Caco-2 (cell line): ENCODE measurements at places on chromosomes 3 and 15.

GRCh38 chr3:150905339-150905738 lies at the start of gene MINDY4B:
Gene MINDY4B (minus strand): TSS chr3:150905439. CDS start chr3:150905439, 0 bp downstream.
- no peak for DNase-seq

- DNase-seq, result peak; percentile 25
Observed at GRCh38 chr15:25508369-25509002, 69.7 kb upstream of the UBE3A start.

GRCh38 chr15:66675446-66675845 lies 26.6 kb upstream of the SMAD6 start:
- DNase-seq, result no peak

DNA sequence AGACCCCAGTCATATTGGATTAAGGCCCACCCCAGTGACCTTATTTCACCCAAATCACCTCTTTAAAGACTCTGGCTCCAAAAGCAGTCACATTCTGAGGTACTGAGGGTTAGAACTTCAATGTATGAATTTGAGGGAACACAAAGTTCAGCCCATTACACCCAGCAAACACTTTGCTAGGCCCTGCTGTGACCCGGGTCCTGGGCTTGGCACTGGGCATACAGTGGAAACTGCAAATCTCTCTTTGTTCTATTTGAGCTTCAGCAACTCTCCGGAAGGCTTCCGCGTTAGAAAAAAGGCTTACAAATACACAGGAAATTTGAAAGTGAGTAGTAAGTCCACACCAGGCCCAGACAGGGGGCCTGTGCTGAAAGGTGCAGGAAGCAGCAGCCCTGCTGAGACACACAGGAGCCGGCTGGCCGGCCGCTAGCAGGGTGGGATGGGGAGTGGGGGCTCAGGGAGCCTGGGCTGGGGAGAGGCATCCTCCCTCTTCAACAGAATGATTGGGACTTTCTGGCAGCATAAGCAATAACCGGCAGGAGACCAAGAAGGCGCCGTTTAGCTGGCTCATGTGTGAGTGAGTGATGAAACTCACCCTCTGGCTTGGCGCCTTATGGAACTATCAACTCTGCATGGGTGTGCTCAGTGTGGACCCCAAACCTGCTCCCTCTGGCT lies 13.0 kb downstream of the LIPC start:
- DNase-seq, result no peak

DNA sequence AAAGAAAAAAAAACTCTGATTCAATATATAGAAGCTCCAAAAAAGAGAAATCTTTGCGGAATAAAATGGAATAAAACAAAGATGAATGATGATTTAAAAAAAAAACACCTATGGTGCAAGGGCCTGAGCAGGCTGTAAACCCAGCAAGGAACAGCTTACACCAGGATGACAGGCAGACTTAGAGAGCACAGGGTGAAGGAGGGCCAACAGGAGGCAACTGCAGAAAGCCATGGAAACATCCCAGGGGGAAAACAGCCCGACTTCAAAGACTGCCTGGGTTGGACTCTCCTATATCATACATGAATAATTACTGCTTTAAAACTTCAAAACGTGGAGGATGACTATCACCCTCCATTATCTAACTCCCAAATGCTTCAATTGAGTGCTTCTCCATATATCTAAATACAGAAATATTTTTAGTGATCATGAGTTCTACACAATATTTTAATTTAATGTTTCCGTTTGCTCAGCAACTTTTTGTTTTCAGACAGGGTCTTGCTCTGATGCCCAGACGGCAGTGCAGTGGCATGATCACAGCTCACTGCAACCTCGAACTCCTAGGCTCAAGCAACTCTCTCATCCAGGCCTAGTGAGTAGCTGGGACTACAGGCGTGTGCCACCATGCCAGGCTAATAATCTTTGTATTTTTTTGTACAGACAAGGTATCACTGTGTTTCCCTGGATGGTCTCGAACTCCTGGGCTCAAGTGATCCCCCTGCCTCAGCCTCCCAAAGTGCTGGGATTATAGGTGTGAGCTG lies 456.2 kb downstream of the TBL1XR1 start:
- no peak for DNase-seq

DNA sequence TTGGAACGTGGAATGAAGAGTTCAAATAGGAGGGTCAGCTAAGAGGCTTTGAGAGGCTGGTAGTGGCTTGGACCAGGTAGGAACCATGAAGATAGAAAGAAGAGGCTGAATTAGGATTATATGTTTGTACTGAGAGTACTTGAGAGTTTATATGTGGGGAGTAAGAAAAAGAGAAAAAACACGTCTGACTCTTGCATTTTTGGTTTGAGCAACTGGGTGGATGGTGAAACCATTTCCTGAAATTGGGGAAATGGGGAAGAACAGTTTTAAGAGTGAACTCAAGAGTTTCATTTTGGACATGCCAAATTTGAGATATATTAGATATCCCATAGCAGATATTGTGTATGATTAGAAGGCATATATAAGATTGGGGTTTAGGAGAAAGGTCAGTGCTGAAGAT lies 92.9 kb upstream of the TNIK start:
- DNase-seq, result no peak

DNA sequence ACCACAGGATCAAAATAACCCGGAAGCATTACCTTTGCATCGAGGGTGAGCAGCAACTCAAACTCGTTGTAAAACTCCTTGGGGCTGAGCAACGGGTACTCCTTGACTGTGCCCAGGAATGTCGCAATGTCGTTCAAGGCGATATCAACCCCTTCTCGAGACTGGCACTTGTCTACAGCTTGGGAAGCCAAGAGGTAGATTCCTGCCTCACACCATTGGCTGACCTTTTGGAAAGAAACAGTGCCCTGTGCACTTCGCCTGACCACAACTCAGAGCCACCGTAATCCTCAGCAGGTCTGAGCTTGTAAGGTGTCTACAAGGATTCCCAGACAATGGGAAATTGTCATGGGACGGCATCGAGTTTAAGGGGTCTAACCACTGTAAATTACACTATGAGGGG lies 43.9 kb downstream of the B3GNT5 start:
- DNase-seq, result no peak

DNA sequence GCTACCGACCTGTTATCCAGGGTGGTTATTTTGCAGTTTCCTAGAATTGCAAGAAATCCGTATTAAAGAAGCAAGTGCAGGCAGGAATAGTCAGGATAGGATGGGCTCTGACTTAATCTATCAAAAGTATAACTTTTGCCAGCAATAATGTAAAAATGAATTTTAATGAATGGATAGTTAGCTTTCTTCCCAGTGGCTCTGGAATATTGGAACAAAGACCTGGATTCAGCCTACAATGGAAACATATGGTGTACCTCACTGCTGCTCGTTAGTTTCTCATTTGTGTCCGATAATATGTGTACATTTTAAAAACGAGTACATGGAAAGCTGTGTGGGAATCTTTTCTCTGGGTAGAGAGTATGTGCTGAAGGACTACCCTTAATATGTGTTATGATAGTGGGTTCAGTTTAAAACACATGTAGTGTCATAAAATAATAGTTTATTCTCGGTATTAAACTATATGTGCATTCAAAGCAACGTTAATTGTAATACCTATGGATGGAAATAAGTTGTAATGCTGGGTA lies 805 bp downstream of the SERPINI1 start:
- no peak for DNase-seq

DNA sequence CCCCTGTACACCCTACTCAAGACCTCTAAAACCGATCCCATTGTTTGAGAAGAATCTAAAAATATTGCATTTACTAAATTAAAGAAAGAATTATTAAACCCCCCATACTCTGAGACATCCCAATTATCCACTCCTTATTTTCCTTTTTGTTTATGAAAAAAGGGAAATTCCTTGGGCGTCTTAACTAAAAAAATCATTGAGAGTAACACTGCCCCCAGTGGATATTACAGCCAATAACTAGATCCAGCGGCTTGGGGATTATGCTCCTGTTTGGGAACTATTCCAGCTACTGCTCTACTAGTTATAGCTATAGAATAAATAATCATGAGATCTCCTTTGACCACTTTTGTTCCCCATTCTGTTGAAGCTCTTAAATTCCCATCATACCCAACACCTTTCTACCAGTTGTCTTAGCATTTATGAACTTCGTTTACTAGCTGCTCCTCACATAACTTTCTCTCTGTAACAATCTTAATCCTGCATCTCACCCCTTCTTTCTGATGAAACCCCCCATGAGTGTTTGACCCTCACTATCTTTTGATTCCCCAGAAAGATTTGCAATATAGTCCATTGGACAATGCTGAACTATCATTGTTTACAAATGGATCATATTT lies 12.7 kb upstream of the CFAP91 start:
- no peak for DNase-seq

GRCh38 chr3:33915796-33916546 lies 117.5 kb downstream of the PDCD6IP start:
- DNase-seq, result no peak

- DNase-seq, result no peak
Observed at GRCh38 chr15:60548101-60548500, 69.2 kb upstream of the ICE2 start.

GRCh38 chr15:71812966-71813722 lies 2.8 kb downstream of the NR2E3 start:
- no peak for DNase-seq

- DNase-seq, result peak; percentile 15
Observed at GRCh38 chr3:126340943-126341754, 16.1 kb downstream of the KLF15 start.

- peak; percentile 91 for DNase-seq
Observed at GRCh38 chr3:151305060-151305774, 11.4 kb downstream of the GPR87 start.

GRCh38 chr3:159266779-159267178 lies 464.9 kb downstream of the MFSD1 start:
- peak; percentile 64 for DNase-seq

DNA sequence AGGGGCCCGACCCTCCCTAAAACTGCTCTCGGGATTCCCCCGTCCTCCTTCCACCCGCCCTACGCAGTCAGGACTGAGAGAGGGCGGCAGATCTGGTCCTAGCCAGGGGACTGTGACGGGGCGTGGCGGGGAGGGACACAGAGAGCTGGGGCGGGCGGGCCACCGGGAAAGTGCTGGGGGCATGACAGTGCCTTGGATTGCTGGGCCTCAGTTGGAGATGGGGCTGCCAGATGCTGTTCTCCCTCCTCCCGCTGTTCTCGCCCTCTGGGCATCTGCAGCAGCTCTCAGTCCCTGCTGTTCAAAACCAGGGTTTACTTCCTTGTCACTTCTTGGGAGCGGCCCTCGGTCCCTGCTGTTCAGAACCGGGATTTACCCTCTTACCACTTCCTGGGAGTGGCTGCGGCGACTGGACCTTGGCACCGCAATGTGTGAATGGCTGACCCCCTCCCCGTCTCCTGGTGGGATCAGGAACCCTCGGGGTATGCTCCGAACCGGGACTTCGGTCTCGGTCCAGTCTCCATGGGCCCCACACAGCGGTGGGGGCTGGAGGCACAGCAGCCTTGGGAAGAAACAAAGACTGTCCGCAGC lies 1.8 kb upstream of the RPP25 start:
- DNase-seq, result peak; percentile 44

DNA sequence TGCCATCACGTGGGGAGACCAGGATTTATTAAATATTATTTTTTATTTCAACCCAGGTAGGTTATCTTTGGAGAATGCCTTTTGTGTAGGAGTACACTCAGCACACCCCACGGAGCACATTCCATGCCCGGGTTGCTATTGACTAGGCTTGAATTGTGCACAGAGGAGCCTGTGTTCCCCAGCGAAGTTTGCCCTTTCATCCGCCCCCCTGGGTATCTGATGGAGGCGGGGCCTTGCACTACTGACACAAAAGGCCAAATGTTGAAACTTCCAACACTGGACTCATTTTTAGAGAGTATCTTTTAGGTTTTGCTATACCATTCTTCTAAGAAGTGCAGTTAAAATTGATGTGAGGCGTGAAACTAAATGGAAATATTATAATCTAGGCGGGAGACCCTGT lies 39.3 kb upstream of the PPP4R2 start:
- peak; percentile 62 for DNase-seq

- DNase-seq, result peak; percentile 95
Observed at GRCh38 chr15:55408012-55408928, at the start of the genes CCPG1 and PIERCE2. Gene CCPG1 (minus strand): TSS chr15:55408359. CDS start chr15:55389424, 18,935 bp downstream. Gene PIERCE2 (plus strand): TSS chr15:55408495. CDS start chr15:55408769, 274 bp downstream.

- DNase-seq, result no peak
Observed at GRCh38 chr15:55239440-55240124, 42.8 kb upstream of the RSL24D1 start.

- peak; percentile 79 for DNase-seq
Observed at GRCh38 chr3:58416191-58416590, 17.4 kb downstream of the PDHB start.

DNA sequence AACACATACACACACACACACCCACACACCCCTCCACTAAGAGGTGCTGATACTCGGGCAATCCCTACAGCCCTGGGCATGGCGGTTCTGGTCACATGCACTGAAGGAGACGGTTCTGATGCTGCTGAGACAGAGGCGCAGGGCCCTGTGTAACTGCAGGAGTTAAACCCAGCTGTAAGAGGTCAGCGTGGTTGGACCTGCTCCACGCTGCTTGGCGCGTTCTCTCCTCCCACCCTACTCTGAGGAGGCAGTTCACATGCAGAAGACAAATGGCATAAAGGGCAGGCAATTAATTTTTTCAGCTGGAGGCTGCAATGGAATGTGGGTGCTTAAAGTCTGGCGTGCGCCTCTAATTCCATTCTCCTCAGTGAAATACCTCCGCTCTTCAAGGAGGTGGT lies 35.2 kb downstream of the GRK7 start:
- DNase-seq, result no peak

- no peak for DNase-seq
Observed at GRCh38 chr3:55579496-55579895, 92.4 kb upstream of the WNT5A start.

DNA sequence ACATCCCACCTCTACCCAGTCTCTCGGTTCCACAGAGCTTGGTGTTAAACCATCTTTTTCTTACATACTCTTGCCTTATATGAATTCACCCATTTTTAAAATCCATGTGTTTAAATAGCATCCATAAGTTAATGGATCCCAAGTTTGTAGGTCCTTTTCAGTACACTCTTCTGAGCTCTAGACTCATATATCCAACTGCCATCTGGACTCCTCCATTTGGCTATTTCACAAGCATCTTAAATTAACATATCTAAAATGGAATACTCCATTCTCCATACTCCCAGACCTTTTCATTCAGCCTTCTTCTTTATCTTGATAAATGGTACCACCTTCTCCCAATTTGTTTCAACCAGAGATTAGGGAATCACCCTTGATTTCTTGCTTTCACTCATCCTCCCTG lies 113.4 kb downstream of the CHST2 start:
- no peak for DNase-seq

GRCh38 chr3:126442856-126443242 lies 32.8 kb downstream of the ZXDC start:
- no peak for DNase-seq

DNA sequence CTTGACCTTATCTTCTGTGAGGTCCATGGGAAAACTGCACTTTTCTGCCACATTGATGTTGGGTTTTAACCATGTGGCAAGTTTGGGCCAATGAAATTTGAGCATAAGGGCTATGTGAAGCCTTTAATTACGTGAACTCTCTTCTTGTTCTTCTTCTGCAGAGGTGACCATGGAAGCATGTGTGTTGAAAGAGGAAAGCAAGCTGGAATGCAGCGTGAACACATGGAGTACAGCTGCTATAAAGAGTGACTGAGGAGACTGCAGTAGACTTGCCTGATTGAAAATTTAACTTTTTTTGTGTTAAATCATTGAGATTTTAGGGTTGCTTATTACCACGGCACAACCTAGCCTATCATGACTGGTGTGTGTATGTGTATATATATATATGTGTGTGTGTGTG lies 347.3 kb downstream of the ZIC1 start:
- no peak for DNase-seq

GRCh38 chr3:170027233-170028102 lies 10.3 kb upstream of the GPR160 start:
- DNase-seq, result no peak
